ENCODE measurements at places on chromosomes 3 and 15. TPM values are rescaled to one million over a fixed set of nuclear protein-coding genes. Genes with fewer than 3 reads are reported as not detected.

DNA sequence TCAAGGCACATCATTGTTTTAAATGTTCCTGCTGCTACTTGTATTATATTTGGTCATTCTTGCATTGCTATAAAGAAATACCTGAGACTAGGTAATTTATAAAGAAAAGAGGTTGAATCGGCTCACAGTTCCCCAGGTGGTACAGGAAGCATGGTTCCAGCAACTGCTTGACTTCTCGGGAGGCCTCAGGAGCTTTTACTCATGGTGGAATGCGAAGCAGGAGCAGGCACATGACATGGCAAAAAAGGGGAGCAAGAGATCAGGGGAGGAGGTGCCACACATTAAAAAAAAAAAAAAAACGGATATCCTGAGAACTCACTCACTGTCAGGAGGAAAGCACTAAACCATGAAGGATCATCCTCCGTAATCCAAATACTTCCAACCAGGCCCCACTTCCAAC is 286.9 kb upstream of the PLSCR5 start:
- DNase-seq, result no peak

CD200 gene
- 27.4 TPM for total RNA-seq

GRCh38 chr3:14565868-14566588 is 25.9 kb upstream of the GRIP2 start:
- no peak for DNase-seq

GRAMD2A gene
- total RNA-seq, result 0.07 TPM

DNA sequence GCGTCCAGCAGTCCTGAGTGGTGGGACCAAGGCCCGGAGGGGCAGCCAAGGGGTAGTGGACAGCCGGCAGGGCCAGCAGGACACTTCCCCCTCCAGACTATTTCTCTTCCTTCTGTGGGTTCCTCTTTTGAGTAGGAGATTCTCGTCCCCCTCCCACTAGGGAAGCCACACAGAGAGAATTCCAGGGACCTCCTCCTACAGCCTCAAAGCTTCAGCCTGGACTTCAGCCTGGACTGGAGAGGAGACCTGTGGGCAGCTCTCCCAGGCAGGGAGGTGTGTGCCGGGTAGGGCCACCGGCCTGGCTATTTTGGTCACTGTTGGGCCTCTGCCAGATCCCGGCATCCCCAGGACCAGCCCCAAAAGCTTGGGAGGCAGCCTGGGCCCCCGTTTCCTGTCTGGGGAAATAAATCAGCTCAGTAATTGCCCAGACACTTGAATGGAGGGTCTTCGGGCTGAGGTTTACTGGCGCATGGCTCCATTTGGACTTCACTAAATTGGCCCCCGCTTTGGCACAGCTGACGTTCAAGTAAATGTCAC is 1.3 kb downstream of the SLC6A6 start:
- DNase-seq, result no peak

GRCh38 chr15:64029110-64029509 is 17.2 kb downstream of the DAPK2 start:
- no peak for DNase-seq

DNA sequence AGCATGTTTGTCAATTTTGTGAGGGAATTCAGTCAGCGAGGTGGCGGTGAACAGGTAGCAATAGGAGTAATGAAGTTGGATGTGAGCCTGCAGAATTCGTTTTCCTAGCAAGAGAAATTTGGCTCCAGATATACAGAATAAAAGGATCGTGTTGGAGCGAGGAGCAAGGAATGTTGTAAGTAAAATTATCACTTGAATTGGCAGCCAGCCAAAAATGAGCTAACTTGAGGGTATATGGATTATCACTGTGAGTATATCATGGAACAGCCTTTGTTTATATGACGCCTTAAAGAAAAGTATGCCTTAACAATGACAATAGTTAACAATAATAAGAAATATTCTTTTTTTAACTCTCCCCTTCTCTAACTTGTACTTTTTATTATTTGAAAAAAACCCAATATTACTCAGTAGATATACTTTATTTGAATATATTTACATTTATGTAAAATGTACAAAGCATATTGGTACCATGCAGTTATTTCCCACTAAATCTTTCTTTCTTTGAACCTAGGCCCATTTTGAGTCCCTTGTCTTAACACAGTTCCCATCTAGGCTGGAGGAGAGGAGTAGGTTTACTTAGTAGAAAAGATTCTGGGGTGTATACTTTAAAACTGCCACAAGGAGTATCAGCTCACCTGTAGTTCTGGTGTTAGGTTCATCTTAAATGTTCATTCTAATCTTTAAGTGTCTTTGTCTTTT is 29.3 kb downstream of the EPHA6 start:
- DNase-seq, result no peak

- DNase-seq, result no peak
Measured at GRCh38 chr3:36741285-36741684, 23.1 kb downstream of the DCLK3 start.

DNA sequence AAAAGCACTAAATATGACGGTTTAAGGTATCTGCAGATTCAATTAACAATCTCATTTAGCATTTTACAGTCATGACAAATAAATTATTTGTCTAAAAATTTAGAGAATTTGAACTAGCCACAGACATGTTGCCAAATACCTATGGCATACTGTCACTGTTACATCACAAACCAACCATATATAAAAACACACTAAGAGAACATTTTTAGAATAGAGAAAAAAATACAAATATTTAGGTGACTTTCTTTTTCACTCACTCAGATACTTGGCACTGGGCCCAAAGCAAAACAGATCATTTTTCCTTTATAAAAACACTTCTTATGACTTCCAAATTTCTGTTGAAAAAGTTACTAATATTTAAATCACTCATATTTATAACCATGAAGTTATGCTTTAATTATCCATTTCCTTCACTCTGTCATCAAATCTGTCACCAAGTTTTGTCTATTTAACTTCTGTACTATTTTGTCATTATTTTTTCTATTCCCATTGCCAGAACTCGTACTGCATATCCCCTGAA is 644.7 kb downstream of the OTOL1 start:
- no peak for DNase-seq

DNA sequence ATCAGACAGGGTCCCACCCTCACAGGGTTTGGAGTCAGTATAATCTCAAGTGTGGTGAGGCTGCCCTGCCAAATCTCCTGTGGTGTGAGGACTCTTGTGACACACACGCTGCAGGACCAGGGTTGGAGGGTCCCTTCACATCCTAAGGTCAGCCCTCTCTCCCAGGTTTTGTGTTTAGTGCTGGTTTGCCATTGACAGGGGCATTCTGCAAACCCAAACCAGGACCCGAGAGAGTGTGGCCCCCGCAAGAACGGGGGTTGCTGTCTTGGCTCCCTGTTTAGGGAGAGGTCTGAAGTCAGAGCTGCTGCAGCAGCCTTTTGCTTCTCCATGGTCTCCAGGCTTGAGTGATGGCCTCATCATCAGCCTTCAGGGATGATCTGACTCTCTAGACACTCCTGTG is 14.7 kb downstream of the FAM107A start:
- DNase-seq, result no peak

GREM1 gene
- 0.25 TPM for total RNA-seq

DNA sequence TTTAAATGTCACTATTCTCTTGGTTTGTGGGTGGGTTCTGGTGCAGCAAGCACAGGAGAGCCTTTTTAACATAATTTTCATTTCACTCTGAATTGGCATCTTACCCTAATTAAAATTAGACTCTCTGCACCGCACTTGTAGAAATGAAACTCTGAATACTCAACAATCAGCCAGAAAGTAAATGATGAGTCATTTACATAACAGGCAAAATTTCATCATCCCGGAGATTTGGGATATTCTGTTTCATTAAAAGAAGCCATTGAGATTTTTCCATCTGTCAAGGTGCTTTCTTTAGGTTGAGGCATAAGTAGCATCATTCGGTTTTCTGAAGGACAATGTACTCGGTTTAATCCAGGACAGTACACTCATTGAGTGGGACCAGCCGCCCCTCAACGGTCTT is 111.0 kb downstream of the RFTN1 start:
- DNase-seq, result no peak

GRCh38 chr3:150960708-150961684 is 11.5 kb downstream of the CLRN1 start:
- no peak for DNase-seq

NANOGP8 gene
- not detected for total RNA-seq

Data from activated T-cell treated with anti-CD3 and anti-CD28 coated beads, Interleukin-2, amount 50 U/mL, for 72 hours (primary cell).